Activated CD4-positive, alpha-beta memory T cell treated with anti-CD3 and anti-CD28 coated beads for 36 hours (primary cell): ENCODE measurements at places on chromosomes 1 and 21. TPM values are rescaled to one million over a fixed set of nuclear protein-coding genes. Genes with fewer than 3 reads are reported as not detected.

GRCh38 chr1:170470121-170470520 lies 61.8 kb upstream of the GORAB start:
- no peak for DNase-seq
- H3K36me3 ChIP-seq = no peaks in the 10 kb centered on the region
- no peaks in the 10 kb centered on the region for H3K4me1 ChIP-seq
- peaks cover 11% of the 10 kb centered on the region for H3K27me3 ChIP-seq

DNA sequence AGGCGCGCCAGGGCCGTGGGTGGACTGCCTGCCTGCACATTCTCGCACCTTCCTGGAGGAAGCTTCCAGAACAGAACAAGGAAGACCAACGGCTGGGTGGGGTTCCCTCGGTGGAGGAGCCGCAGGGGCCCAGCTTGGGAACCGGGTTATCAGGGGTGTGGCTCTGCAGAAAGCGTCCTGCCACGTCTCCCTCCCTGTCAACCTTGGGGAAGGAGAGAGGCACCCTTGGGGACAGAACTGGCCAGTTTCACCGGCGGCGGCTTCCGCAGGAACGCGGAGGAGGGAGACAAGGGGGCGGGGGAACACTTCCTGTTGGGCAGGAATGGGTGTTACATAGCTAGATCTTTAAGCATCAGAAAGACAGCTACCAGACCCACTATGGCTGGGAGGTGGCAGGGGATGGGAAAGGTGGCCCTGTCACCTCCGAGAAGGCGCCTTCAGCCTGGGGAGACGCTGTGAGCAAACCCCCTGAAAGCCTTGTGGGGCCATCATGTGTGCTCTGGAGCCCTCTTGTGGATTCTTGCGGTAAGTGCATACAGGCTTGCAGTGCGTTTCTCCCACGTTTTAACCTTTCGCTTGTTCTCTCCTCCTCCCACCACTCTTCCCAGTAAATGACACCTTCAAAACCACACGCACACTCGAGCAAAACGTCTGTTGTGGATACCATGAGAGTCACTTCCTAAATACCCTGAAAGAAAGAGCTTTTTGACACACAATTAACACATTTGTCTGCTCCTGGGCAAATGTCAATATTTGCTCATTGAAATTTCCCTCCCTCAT lies 3.8 kb upstream of the PLEKHA6 start:
- no peaks in the 10 kb centered on the region for H3K36me3 ChIP-seq
- peak overlapping the region; percentile 30 for H3K4me3 ChIP-seq
- H3K27me3 ChIP-seq = peaks cover 9% of the 10 kb centered on the region
- peaks cover 26% of the 10 kb centered on the region for H3K4me1 ChIP-seq

GRCh38 chr1:184486761-184487445 lies 100.1 kb downstream of the C1orf21 start:
- H3K27me3 ChIP-seq = peaks cover 3% of the 10 kb centered on the region
- H3K27ac ChIP-seq = no peak overlapping the region
- no peak for DNase-seq
- no peak overlapping the region for H3K4me3 ChIP-seq

- no peaks in the 10 kb centered on the region for H3K36me3 ChIP-seq
- H3K4me3 ChIP-seq = no peak overlapping the region
- peaks cover 20% of the 10 kb centered on the region for H3K4me1 ChIP-seq
- no peaks in the 10 kb centered on the region for H3K27me3 ChIP-seq
- no peak for DNase-seq
Measured at GRCh38 chr1:226751214-226751613, 12.1 kb upstream of the ITPKB start.

- DNase-seq = no peak
- no peaks in the 10 kb centered on the region for H3K27me3 ChIP-seq
- no peak overlapping the region for H3K27ac ChIP-seq
- no peaks in the 10 kb centered on the region for H3K36me3 ChIP-seq
- H3K4me3 ChIP-seq = no peak overlapping the region
Measured at GRCh38 chr1:197955486-197956394, 38.6 kb downstream of the LHX9 start.

- peaks cover 5% of the 10 kb centered on the region for H3K36me3 ChIP-seq
- peak overlapping the region; percentile 67 for H3K27ac ChIP-seq
- H3K4me1 ChIP-seq = peaks cover 8% of the 10 kb centered on the region
- H3K4me3 ChIP-seq = no peak overlapping the region
- no peaks in the 10 kb centered on the region for H3K27me3 ChIP-seq
Measured at GRCh38 chr1:206496131-206496793, 11.1 kb upstream of the RASSF5 start.

GRCh38 chr1:162113419-162113818 lies 43.9 kb downstream of the NOS1AP start:
- H3K4me1 ChIP-seq = no peaks in the 10 kb centered on the region
- DNase-seq = no peak
- H3K36me3 ChIP-seq = no peaks in the 10 kb centered on the region
- peaks cover 14% of the 10 kb centered on the region for H3K27me3 ChIP-seq
- H3K27ac ChIP-seq = no peak overlapping the region

GRCh38 chr1:26538480-26539412 lies 9.2 kb downstream of the RPS6KA1 start:
- peak; percentile 74 for DNase-seq
- H3K27ac ChIP-seq = peak overlapping the region; percentile 98
- H3K4me3 ChIP-seq = no peak overlapping the region
- H3K4me1 ChIP-seq = peaks cover 77% of the 10 kb centered on the region
- H3K36me3 ChIP-seq = no peaks in the 10 kb centered on the region
- no peaks in the 10 kb centered on the region for H3K27me3 ChIP-seq

GRCh38 chr1:235060607-235061470 lies 67.8 kb downstream of the TOMM20 start:
- no peak for DNase-seq
- no peaks in the 10 kb centered on the region for H3K27me3 ChIP-seq
- H3K36me3 ChIP-seq = no peaks in the 10 kb centered on the region
- no peak overlapping the region for H3K27ac ChIP-seq
- H3K4me3 ChIP-seq = no peak overlapping the region

GRCh38 chr1:47793563-47793962 lies 203.6 kb downstream of the TRABD2B start:
- H3K27me3 ChIP-seq = peaks cover 2% of the 10 kb centered on the region
- H3K27ac ChIP-seq = no peak overlapping the region
- H3K36me3 ChIP-seq = no peaks in the 10 kb centered on the region

GRCh38 chr1:227734546-227734855 lies 601 bp downstream of the JMJD4 start:
- peaks cover 8% of the 10 kb centered on the region for H3K36me3 ChIP-seq
- DNase-seq = peak; percentile 22
- peak overlapping the region; percentile 94 for H3K4me3 ChIP-seq
- peaks cover 41% of the 10 kb centered on the region for H3K4me1 ChIP-seq

- H3K4me1 ChIP-seq = no peaks in the 10 kb centered on the region
- DNase-seq = peak; percentile 10
- peaks cover 17% of the 10 kb centered on the region for H3K27me3 ChIP-seq
- no peak overlapping the region for H3K4me3 ChIP-seq
Measured at GRCh38 chr1:18681423-18681835, 50.8 kb downstream of the PAX7 start.

DNA sequence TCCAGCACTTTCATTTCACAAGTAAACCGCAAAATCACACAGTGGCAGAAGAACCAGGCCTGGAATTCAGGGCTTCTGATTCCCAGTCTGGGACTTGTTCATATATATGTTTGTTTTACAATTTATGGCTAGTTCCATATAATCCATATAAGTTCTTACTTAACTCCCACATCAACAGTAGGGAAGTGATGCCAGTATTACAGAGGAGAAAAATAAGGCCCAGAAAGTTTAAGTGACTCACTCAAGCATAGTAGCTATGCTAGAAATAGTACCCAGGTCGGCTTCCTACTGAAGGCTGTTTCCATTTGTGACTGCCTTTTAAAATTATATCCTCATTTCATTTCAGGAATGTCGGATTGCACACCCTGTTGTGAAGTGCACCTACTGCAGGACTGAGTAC lies 1.4 kb downstream of the FAM76A start:
- H3K4me1 ChIP-seq = peaks cover 16% of the 10 kb centered on the region
- H3K36me3 ChIP-seq = peaks cover 12% of the 10 kb centered on the region
- no peaks in the 10 kb centered on the region for H3K27me3 ChIP-seq
- DNase-seq = no peak

DNA sequence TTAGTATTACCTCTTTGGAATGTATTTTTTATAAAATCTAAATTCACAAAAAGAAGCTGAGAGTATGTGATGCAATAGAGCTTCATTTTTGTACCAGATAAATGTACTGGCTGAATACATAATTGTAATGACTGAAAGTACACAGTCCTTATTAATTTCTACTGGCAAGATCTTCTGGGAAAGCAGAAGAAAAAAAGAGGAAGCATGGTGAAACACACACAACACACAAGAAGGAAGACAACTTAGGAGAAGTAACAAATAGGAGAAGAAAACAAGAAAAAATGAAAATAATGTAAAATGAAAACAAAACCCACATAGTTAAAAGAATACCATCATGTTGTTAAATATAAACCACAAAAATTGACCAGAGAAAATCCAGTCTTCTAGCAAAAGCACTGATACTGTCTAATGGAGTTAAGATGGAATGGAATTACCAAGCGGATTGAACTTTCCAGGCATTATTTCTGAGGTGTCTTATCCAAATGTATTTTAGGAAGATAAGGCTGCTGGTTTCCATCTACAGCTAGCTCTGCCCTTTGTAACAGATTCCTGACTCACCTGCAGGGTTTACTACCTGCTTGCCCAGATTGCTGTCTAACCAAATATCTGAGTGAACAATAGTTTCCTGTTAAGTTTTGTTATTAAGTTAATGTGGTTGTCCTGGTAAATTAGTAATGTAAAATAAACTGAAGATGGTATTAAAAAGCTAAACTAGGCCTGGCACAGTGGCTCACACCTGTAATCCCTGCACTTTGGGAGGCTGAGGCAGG lies 4.5 kb upstream of the COP1 start:
- H3K36me3 ChIP-seq = peaks cover 8% of the 10 kb centered on the region
- no peak overlapping the region for H3K4me3 ChIP-seq
- DNase-seq = no peak
- H3K27ac ChIP-seq = no peak overlapping the region
- peaks cover 1% of the 10 kb centered on the region for H3K4me1 ChIP-seq

DNA sequence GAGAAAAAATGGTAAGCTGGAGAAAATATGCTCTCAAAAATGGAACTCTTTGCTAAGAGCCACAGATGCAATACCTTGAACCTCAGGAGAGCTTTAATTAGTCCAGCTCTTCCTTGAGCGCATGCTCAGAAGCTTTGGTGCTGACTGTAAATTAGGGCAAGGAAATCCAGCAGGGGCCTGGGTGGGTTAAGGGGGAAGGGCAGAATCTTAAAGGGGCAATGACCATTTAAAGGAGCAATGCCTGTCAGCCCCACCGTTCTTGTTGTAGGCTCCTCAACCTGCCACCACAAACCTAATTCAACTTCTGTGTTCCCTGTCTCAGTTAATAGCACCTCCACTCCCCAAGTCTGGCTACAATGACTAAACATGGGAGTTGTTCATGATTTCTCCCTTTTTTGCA lies 6.8 kb upstream of the SLC22A15 start:
- peaks cover 17% of the 10 kb centered on the region for H3K27me3 ChIP-seq
- no peaks in the 10 kb centered on the region for H3K4me1 ChIP-seq
- H3K4me3 ChIP-seq = no peak overlapping the region
- H3K27ac ChIP-seq = no peak overlapping the region
- H3K36me3 ChIP-seq = no peaks in the 10 kb centered on the region

- no peaks in the 10 kb centered on the region for H3K27me3 ChIP-seq
- H3K4me3 ChIP-seq = no peak overlapping the region
- no peak overlapping the region for H3K27ac ChIP-seq
- no peak for DNase-seq
- no peaks in the 10 kb centered on the region for H3K4me1 ChIP-seq
Measured at GRCh38 chr1:219340796-219341195, 167.1 kb downstream of the LYPLAL1 start.

DNA sequence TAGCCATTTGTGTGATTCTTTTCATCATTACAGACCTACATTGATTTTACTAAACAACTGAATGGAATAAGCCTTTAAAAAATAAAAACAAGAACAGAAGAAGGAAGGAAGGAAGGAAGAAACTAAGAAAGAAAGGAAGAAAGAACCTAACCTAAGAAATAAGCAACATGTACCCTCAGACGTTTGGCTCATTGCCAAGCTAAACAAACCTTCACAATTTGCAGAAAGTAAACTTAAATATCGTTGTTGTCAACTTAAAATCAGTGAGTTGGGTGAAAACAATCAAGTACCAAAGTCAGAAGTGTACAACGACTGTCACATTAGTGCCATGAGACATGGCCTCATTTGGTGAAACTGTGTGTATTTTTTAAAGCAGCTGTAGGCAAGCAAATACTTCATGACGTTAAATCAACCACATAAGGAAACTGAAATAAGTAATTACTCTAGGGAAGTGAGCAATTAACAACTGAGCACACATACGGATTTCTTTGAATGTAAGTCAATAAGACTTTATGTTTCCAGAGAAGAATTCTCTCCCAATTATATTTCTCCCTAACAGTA lies 313.1 kb upstream of the TMPRSS15 start:
- no peak overlapping the region for H3K27ac ChIP-seq
- no peaks in the 10 kb centered on the region for H3K36me3 ChIP-seq

DNA sequence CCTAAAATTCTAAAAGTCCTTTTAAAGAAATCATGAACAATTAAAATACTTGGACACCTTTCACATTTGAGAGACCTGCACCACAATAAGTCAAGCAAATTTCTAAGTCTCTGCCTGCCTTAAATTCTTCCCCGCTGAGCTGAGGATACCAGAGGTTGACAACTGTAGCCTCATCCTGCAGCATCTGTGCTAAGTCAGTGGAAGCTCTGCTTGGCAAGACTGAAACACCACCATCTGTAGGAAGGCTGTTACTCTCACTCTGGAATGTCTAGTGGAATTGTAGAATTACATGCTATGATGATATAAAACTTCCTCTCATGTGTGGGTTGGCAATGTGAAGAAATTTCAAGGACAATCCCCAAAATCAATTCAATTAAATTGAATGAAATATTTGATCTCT lies 1756.5 kb downstream of the NCAM2 start:
- no peaks in the 10 kb centered on the region for H3K4me1 ChIP-seq
- no peak overlapping the region for H3K27ac ChIP-seq
- no peak overlapping the region for H3K4me3 ChIP-seq
- no peak for DNase-seq

- H3K36me3 ChIP-seq = peaks cover 3% of the 10 kb centered on the region
- H3K4me1 ChIP-seq = no peaks in the 10 kb centered on the region
- no peak overlapping the region for H3K4me3 ChIP-seq
Measured at GRCh38 chr21:31310750-31311149, 33.3 kb downstream of the TIAM1 start.

Gene FGR
- 0.24 TPM for total RNA-seq

Gene OR2M2
- not detected for total RNA-seq

Gene GRIK1
- not detected for total RNA-seq

Gene WNT3A
- total RNA-seq = not detected

Gene ELAPOR1
- 9.1 TPM for total RNA-seq

Gene RNU1-2
- 1,390 TPM for total RNA-seq

Gene NBPF3
- 6.2 TPM for total RNA-seq

Gene CNST
- 25.9 TPM for total RNA-seq
